Choroid plexus epithelial cell (primary cell): ENCODE measurements at places on chromosomes 13 and 19.

DNA sequence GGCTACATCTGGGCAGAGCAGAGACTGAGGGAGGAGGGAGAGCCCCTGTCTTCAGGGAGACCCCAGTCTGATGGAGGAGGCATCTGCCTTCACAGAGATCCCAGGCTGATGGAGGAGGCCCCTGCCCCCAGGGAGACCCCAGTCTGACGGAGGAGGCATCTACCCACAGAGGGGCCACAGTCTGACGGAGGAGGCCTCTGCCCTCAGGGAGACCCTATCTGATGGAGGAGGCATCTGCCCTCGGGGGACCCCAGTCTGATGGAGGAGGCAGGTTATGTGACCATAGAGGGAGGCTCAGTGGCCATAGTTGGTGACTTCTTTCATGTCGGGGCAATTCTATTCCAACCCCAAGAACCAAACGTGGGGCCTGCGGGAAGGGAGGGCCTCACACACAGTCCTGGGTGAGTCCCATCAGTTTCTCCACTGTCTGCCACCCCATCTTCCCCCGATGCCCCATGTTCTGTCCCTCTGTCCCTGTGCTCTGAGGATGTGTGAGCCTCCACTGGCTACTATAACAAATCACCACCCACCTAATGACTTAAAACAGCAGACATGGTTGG is 14.3 kb downstream of the MISP start:
- DNase-seq = no peak

- DNase-seq = no peak
Measured at GRCh38 chr13:110509478-110509926, 52.0 kb downstream of the RAB20 start.

- no peak for DNase-seq
Measured at GRCh38 chr19:18073197-18073596, 13.5 kb downstream of the IL12RB1 start.

- no peak for DNase-seq
Measured at GRCh38 chr13:45918597-45918996, 67.0 kb upstream of the SIAH3 start.

DNA sequence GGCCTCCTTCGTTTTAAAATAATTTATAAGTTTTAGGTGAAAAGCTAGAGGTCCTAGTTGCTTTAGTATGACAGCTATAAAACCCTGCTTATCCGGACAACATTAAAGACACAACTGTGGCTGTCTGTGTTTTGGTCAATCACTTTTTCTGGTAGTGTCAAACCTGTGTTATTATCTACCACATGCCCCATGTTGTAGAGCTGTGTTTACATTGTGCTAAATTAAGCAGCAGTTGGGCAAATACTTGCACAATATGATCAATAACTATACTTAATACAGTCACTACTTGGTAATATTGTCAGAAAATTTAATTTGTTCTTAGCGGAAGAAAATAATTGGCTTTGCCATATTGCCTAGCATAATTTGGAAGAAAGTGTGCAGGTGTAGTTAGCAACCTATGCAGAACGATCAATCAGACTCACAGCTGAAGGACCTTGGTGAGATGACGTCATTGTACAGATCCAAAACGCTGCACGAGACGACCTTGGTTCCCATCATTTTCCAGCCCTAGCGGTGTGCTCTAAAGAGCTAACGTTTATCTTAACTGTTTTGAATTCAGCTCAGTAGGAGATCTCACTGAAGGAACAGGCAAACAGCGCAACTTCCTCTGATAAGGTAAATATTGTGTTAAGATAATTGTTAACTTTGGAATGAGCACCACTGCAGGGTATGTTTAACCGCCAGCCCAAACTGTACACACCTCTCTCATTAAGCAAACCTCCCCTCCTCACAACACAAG is 476.6 kb downstream of the IRS2 start:
- DNase-seq = peak; percentile 72

- no peak for DNase-seq
Measured at GRCh38 chr13:42968906-42969305, 23.1 kb downstream of the EPSTI1 start.

GRCh38 chr13:33053397-33054066 is 37.3 kb downstream of the KL start:
- peak; percentile 12 for DNase-seq

- no peak for DNase-seq
Measured at GRCh38 chr13:49610176-49610575, 18.1 kb upstream of the ARL11 start.

- DNase-seq = peak; percentile 10
Measured at GRCh38 chr13:31090961-31091624, 70.6 kb downstream of the HSPH1 start.

DNA sequence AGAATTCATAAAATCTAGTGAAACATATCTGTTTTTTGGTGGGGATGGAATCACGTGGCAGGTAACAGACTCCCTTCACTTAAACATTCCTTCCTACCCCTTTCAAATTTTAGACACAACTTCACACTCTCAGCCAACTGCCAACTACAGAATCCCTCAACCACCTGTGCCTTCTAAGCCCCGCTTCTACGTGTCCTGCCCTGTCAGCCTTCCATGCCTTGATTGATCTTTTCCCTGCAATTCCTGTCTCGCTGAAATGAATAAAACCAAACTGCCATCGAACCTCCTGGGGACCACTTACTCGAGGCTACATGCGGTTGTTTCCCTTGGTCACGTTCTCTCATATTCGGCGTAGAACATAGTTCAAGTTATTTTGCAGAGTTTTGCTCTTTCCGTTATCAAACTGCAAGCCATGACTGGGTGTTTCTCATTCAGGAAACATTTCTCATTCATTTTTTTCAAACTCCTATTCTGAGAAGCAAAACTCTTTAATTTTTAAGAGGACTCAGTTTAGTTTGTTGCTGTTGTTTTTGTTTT is 1.1 kb downstream of the ZNF625 start:
- no peak for DNase-seq

DNA sequence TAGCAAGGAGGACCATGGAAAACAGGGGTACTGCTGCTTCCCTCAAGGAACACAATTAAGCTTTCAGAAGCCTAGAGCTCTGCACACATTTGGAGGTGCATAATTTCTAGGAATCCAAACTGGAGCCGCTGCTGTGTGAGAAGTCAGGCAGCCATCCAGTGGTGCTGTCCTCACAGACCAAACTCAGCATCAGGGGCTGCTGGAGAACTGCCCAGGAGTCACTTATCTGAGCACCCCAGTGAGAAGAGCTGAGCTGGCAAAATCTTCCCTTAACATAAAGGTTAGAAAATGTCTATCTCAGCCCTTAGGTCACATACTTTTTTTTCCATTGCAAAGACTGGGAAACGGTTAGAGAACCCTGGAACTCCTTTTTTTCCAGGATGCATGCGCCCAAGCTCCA is 72.8 kb downstream of the ATP7B start:
- DNase-seq = peak; percentile 45

DNA sequence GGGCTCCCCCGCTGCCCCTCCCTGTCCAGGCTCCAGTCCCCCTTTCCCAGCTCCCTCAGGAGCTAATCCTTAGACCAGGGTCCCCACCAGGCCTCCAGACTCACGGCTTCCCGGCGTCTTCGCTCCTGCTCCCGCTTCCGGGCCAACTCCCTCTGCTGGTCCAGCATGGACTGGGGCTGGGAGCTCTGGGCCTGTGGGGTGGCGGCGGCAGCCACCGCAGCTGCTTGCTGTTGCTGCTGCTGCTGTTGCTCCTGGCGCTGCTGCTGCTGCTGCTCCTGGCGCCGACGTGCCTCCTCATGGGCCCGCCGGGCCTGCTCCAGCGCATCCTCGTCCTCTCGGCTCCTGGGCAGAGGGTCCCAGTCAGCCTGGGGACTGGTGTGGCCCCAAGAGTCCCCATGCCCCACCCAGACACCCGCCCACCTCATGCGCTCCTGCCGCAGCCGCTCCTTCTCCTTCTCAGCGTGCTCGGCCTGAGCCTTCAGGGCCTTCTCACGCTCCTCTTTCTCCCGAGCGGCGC is 6.4 kb upstream of the EPHX3 start:
- no peak for DNase-seq

DNA sequence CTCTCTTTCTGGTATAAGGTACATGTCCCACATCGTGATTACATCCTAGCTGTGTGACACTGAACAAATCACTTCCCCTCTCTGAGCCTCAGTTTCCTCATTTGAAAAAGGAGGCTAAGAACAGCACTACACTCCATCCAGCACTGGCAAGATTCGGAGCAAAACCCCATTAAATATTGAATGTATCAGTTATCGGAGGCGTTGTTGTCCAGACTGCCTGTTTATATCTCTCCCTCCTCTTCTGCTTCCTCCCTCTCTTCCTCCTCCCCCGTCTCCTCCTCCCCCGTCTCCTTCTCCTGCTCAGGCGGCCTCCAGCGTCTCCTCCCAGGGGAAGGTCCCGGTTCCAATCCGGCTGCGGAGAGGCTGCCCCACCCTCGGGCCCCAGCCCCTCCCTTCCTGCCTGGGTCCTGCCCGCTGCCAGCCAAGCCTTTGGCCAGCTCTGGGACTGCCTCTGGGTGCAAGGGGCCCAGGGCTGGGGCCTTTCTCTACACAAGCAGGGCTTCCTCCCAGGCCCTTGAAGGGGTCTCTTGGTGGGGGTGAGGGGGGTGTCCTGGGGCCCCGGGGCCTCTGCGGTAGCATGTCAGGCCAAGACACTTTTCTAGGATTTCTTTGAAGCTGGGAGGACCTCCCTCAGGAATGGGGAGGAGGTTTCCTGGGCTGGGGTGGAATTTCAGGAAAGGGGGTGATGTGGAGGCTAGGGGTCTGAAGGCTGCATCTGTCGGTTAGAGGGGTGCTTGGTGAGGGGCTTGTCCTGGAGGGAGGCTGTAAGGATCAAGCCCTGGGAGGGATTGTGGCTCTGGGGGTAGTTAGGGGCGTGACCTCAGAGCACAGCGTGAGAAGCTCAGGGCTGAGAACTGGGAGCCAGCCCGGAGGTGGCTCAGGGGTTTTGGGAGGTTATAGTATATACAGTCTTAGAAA is 1.9 kb downstream of the RRAS start:
- peak; percentile 72 for DNase-seq

DNA sequence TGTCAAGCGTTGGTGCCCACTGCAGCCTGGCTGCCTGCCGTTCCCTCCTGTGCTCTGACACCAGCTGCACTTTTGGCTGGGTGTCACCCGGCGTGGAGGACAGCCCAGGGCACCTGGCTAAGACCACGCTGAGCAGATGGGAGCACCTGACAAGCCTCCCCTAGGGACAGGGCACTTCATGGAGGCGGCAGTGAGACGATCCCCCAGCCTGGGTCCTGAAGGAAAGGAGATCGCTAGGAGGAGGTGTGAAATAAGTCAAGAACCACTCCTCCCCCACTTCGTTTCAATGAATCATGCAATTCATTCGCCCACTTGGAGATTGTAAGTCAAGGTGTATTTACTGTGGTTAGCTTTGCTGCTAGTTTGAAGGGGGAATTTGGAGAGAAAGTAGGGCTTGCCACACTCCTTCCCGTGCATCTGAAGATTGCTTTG is 38.8 kb downstream of the VSTM2B start:
- DNase-seq = no peak

DNA sequence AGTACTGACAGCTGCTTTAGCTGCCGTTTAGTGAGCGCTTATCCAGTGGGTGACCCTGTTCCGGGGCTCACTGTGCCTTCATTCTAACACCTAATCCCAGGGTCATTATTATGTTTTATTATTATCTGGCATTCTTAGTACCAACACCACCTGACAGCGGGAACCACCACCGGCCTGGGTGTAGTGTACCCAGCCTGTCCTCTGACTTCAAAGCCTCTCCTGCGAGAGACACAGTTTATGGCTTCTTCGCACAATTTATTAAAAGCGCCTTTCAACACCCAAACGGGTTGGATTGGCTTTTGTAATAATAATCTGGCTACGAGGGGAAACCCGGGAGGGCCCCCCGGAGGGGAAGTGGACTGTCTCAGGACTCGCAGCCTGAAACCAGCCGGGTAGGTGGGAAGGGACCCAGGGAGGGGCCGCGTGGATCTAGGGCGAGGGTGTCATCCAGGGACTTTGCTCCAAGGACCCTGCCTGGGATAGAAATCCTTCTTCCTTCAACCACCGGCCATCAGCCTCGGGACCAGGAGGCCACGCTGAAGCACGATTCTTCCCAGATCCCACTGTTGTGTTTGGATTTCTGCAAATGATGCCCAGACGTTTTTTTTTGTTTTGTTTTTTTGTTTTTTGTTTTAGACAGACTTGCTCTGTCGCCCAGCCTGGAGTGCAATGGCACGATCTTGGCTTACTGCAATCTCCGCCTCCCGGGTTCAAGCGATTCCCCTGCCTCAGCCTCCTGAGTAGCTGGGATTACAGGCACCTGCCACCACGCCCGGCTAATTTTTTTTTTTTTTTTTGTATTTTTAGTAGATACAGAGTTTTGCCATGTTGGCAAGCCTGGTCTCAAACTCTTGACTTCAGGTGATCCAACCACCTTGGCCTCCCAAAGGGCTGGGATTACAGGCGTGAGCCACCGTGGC is 1.6 kb upstream of the ZBTB7A start:
- DNase-seq = no peak

DNA sequence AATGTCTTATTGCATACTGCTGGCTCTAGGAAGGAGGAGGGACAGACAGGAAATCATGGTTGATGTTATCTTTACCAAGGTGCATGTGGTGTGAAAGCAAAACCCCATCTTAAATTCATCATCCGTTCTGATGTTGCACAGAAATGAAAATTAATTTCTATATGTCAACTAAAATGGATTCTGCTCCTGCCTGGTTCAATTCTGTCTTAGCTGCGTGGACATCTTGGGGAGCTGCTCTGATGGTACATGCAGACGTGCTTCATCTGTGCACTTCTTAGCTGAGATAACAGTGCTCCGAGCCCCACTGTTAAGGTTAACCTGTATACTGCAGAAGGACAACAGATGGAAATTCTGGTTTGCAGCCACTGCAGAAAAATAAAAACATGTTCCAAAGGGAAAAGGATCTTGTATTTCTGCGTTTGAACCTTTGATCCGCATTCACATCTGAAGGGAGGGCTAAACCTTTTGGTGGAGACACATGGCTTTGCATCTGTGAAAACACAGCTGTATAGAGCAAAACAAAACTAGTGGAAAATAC is 155.6 kb downstream of the TM9SF2 start:
- peak; percentile 22 for DNase-seq

- no peak for DNase-seq
Measured at GRCh38 chr13:67277581-67277980, 47.4 kb upstream of the PCDH9 start.

GRCh38 chr13:43804461-43805070 is 17.8 kb upstream of the ENOX1 start:
- DNase-seq = peak; percentile 84

DNA sequence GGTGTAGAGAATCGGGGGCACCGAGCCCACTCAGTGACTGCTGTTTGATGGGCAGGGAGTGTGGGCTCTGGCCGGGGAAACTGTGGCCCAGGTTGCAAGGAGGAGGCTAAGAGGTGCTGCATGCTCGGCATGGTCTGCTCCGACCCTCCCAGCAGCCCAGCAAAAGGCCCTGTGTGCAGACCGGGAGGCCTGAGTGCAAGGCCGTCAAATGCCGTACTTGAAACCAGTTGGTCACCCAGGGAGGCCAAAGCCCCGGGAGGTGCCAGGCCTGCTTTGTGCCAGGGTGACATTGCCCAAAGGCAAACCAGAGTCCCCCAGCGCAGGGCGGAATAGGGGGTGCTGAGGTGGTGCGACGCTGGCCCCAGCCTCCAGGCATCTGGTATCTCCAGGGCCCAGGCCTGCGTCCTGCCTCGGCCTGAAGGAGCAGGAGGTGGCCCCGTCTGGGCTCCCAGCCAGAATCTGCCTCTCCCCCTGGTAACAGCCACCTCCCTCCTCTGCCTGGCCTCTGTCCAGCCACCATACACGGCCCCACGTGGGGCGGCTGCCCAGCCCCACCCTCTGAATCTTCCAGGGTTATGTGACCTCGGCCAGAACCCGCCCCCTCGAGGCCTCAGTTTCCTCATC is 4.0 kb downstream of the PIK3R2 start:
- peak; percentile 95 for DNase-seq
